ENCODE measurements at places on chromosomes 7 and 10.

DNA sequence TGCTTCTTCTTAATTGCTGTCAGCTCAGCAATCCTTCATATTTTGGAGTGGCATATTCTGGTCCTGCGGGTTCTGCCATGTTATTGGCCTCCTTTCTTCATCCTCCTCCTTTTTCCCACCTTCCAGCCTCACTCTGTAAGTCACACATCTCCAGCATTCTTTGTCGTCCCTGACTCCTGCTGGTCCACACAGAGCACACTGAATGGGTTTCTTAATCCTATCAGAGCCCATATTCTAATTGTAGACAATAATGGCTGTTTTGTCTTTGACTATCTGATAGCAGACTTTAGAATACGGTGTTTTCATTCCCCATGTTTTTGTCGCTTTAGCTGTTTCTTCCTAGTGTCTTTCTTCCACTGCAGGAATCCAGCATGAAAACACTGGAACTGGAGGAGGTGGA is 389.6 kb downstream of the REEP3 start:
- no peak for DNase-seq

GRCh38 chr10:112467541-112468075 is 20.6 kb downstream of the VTI1A start:
- DNase-seq: no peak

DNA sequence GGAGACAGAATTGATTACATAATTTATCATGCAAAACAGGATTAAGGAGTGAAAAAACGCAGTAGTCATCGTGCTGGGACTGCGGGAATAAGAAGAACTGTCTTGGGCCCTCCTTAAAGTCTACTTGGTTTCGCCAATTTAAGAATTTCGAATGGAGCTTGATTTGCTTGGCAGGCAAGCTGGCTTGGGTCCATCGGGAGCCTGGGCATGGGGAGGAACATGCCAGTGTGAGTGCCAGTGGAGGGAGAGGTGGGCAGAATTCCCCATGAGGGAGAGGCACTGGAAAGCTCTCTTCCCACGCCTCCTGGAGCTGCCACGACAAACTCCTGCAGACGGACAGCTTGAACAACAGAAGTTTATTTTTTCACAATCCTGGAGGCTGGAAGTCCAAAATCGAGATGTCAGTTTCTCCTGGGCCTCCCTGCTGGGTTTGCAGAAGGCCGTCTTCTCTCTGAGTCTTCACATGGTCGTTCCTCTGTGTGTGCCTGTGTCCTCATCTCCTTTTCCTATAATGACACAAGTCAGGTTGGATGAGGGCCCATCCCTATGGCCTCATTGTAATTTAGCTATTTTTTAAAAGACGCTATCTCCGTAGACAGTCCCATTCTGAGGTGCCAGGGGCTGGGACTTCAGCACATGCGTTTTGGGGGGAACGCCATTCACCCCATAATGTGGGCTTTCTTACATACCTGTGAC is 528.7 kb upstream of the DPP6 start:
- no peak for DNase-seq

GRCh38 chr10:82953331-82953730 is 1078.3 kb downstream of the NRG3 start:
- DNase-seq: no peak

DNA sequence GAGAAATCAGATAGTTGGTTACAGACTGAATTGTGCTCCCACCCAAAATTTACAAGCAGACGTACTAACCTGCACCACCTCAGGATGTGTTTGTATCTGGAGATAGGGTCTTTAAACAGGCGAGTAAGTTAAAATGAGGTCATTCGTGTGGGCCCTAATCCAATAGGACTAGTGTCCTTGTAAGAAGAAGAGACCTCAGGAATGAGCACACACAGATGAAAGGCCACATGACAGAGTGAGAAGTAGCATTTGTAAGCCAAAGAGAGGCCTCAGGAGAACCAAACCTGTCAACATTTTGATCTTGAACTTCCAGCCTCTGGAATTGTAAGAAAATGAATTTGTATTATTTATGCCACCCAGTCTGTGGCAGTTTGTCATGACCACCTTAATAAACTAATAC is 149.5 kb upstream of the VWC2 start:
- DNase-seq: no peak

DNA sequence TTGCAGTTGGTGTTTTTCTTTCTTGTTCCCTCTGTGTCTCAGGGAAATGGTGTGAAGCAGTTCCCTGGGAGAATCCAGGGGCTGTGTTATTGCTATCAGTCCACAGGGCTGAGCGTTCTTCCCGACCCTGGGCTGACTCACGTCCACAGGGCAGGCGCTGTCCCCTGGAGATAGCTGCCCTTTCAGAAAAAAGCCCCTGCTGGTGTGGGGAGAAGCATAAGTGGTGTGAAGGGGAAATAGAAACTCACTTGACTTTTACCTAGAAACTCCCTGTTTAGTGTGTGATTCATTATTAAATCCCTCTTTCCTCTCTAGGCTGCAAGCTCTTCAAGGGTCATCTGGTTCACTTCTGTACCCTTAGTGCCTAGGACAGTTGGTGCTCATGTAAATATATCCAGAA is 63.3 kb upstream of the SMNDC1 start:
- DNase-seq: no peak

- DNase-seq: no peak
These were observed 29.6 kb upstream of the AKR1C2 start for GRCh38 chr10:5033061-5033778.

- DNase-seq: no peak
These were observed 384.5 kb downstream of the PLXDC2 start for GRCh38 chr10:20200758-20201157.

DNA sequence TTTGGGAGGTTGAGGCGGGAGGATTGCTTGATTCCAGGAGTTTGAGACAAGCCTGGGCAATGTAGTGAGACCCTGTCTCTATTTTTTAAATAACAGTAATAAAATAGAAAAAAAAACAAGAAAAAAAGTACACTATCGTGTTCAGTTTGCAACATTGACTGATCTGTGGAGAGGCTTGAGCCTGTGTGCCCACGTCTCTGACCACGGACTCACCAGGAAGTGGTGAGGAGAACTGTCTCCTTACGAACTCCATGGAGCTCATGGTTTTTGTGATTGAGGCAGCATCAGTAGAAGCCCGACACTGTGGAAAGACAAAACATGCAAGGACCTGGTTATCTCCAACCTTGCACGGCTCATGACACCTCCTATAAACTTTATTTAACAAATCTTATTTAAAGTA is 23.9 kb upstream of the DNAJB6 start:
- no peak for DNase-seq

GRCh38 chr7:133741703-133742102 is 385.4 kb upstream of the LRGUK start:
- no peak for DNase-seq

- no peak for DNase-seq
These were observed 183.0 kb downstream of the THSD7A start for GRCh38 chr7:11648980-11649379.

- no peak for DNase-seq
These were observed 146.5 kb downstream of the TMEM178B start for GRCh38 chr7:141220263-141220880.

- no peak for DNase-seq
These were observed 11.7 kb upstream of the MKI67 start for GRCh38 chr10:128137877-128138276.

- DNase-seq: no peak
These were observed 87.4 kb downstream of the ARHGAP22 start for GRCh38 chr10:48517482-48517881.

DNA sequence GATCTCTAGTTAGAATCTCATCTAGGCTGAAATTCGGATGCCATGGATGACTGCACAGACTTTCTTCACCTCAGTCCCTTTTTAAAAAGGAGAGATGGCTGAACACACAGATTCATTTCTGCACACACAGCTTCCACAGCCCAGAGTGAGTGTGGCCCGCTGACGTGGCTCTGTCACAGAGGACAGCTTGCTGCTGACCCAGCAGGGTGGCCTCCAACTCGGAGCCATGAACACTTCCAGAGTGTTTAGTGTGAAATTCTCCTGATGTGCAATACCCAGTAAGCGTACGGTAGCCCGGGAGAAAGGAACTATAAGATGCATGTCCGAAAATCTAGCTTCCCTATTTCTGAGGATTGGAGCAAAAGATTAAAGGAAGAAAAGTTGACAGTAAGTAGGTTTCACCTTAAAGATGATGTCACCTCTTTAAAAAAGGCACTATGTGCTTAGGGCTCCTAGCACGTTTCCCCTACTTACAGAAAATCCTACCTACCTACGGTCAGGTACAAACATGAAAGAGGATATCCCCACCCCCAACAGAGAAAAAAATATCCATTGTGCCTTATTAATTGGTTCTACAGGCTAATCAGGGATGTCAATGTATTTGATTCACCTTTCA is 162.2 kb downstream of the RAPGEF5 start:
- DNase-seq: no peak

GRCh38 chr10:63929831-63930467 is 408.7 kb downstream of the REEP3 start:
- DNase-seq: no peak

- DNase-seq: no peak
These were observed 7.0 kb upstream of the GARIN1A start for GRCh38 chr7:128665057-128665456.

Measured in NCI-H187 treated with DMSO at 0.1 percent for 48 hours (cell line).